ENCODE measurements at places on chromosomes 16 and 17.

DNA sequence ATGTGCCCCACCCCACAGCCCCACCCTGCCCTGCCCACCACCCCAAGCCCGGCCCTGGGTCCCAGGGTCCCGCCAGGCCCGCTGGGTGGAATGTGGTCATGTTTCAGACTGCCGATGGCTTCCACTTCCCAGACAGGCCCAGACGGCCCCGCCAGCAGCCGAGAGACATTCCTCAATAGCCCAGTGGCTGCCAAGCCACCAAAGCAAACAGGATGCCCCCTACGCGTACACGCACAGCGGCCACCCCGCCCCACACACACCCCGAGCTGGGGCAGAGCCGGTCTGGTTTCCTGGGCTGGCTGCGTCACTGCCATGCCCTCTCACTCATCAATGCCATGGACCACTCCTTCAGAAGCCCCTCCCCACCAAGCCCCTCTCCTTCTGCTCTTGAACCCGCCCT is 1.2 kb upstream of the KRT17 start:
- no peak for DNase-seq

DNA sequence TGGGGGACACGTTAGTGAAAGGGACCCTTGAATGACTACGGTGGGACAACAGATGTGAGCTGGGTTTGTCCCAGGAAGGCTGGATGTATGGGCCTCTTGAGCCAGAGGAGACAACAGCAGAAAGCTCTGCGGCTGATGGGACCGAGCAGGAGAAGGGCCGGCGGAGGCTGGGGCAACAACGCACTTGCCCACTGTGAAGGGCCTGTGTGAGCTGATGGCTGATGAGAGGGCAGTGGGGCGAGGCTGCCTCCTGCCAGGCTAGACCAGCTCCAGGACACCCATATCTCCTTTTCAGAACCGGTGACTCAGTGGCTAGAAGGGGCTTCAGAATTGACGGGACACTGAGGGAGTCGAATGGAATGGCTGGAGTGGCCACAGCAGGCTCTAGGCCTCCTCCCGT is 250.1 kb downstream of the SEC14L1 start:
- DNase-seq, result no peak

- no peak for DNase-seq
Measured at GRCh38 chr16:47872225-47872624, 283.6 kb downstream of the ABCC12 start.

DNA sequence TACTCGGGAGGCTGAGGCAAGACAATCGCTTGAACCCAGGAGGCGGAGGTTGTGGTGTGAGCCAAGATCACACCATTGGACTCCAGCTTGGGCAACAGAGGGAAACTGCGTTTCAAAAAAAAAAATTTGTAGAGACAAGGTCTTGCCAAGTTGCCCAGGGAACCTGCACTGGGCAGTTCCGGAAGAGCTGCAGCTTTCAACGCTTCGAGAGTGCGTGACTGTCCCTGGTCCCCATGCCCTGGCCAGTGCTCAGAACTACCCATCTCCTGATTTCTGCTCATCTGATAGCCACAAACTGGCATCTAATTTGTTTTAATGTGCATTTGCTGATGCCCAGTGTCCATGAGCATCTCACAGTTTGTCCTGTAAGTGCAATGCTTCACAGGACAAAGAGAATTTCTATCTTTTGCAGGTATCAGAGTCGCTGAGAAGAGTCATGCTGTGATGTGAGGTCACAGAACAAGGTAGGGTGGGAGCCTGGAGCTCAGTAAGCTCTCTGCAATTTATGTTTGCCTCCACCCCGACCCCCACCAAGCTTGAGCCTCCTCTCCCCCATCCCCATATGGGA is 3.9 kb downstream of the ACTG1 start:
- no peak for DNase-seq

GRCh38 chr17:19987897-19988296 is 10.3 kb upstream of the AKAP10 start:
- DNase-seq, result no peak

DNA sequence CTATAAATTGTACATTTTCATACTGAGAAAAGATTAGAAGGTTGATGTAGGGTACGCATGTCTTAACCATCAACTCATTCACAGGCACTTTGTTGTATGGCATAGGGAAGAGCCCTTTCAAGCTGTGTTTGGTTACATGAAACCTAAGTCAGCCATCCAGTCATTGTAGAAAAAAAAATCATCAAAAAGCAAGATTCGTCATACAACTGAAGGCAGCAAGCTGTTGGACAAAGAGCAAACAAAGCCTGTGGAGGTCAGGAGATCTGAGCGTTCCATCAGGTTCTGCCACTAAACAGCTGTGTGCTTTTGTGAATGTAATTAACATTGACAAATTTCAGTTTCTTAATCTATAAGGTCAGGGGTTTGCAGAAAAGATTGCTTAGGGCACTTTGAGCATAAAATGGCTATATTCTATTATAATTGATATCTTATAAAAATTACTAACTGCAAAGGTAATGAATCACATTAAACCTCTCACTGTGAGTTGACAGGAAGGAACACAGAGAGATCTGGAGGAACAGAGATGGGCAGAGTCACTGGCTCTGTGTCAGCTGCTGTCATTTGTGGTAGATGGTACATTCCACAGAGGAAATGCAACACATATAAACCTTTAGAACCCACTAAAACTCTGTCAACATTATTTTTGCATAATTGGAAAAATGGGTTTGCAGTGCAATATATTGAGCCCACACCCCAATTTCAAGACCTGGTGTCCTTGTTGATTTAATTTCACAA is 66.3 kb upstream of the MYOCD start:
- no peak for DNase-seq

GRCh38 chr17:30271102-30271501 is 20.6 kb downstream of the BLMH start:
- DNase-seq, result no peak

DNA sequence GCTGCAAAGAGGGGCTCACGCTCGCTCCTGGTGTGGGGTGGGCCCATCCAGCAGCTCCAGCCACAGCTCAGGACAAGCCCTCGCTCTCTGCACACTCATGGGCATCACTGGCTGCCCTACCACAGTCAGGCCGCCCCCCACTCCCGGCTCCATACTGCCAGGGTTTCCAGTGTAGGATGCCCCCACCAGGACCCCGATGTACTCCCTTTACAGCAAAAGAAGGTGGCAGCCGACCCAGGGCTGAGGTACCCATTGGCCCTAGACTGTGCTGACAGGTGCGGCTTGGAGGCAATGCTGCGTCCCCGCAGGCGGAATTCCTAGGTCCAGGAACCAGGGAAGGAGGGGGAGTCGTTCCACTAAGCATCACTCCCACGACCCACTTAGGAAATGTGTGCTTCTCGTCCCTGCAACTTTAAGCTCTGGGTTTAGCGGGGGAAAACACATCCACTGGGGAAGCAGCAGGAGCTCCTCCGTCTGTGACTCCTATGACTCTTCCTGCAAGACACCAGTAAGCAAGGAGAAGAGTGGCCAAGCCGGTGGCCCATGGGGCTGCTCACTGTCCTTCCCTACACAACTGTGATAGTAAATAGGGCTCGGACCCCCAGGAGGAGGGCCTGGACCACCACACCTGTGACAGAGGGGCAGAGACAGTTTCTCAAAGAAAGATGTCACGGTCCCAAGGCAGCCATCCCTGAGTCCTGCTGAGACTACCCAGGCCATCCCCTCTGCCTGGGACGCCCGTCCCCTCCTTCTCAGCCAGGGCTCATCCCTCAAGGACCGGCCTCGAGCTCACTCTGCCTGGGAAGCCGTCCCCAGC is 13.1 kb downstream of the CORO7 start:
- DNase-seq, result no peak

DNA sequence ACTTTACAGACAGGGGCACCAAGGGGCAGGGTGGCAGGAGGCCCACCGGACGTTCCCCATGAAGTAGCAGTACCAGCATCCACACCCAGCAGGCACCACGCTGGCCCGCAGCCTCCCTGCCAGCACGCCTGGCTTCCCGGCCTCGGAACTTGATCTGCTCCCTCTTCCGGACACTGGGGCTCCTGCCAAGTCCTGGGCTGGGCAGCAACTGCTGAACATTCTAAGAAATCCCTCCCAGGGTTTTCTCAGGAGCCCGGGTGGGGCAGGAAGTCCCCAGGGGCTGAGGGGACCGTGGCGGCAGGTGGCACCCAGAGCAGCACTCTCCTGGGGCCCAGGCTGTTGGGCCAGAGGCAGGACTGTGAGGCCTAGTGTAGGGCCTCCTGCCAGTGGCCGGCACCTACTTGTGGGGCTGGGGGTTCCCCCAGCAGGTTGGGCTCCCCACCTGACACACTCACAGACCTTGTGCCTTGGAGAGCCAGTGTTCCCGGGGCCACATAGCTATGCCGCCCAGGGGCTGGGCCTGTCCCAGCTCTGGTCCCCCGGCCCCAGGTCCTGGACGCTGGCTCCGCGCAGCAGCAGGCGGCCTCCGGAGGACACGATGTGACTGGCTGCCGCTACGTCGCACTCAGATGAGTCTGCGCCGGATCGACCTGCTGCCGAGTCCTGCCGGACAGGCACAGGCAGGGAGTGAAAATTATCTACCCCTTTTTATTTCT is 86.2 kb upstream of the CBX4 start:
- no peak for DNase-seq

DNA sequence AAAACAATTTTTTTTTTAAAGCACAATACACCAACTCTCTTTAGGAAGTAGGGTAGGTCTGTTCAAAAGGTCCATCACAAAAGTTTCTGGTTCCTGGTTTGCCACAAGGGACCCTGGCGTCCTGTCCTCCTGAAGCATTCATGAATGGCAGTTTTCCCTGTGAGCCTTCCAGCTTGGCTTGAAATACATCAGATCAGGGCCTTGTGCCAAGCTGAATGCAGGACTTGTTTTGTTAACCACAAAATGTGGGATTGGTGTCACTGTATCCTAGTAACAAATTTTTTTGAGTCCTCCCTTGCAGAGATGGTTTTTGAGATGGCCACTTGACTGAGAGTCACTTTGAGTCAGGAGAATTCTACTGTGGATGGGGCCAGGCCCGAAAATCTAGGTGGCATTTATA is 3.9 kb downstream of the GNAO1 start:
- DNase-seq, result no peak

- DNase-seq, result no peak
Measured at GRCh38 chr16:57892041-57892440, 78.9 kb downstream of the CNGB1 start.

DNA sequence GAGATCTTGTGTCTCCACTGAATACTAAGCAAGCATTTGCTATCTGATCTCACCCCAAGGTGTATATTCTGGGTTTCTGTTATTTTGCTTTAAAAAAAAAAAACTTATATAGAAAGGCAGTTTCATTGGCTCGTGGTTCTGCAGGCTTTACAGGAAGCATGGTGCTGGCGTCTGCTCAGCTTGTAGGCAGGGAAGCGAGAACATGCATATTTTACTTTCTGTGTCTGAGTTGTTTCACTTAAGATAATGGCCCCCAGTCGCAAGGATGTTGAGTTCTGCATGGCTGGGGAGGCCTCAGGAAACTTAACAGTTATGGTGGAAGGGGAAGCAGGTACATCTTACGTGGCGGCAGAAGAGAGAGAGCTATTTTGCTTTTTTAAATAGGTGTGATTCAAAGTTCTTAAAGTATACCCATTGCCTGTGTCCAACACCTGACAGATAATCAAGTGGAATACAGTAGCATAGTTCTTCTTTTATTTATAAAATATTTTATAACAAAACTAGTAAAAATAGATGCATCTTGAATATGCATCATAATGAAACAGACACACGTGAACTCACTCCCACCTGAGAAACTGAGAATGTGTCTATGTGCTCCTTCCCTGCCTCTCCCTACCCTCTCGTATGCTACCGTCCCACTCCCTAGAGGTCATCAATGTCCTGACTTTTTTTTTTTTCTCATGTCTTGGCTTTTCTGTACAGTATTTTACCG is 15.4 kb upstream of the ARHGAP17 start:
- DNase-seq, result no peak

- no peak for DNase-seq
Measured at GRCh38 chr16:55498101-55498500, 10.8 kb upstream of the LPCAT2 start.

- no peak for DNase-seq
Measured at GRCh38 chr17:43906951-43907424, 348 bp downstream of the MPP2 start.

DNA sequence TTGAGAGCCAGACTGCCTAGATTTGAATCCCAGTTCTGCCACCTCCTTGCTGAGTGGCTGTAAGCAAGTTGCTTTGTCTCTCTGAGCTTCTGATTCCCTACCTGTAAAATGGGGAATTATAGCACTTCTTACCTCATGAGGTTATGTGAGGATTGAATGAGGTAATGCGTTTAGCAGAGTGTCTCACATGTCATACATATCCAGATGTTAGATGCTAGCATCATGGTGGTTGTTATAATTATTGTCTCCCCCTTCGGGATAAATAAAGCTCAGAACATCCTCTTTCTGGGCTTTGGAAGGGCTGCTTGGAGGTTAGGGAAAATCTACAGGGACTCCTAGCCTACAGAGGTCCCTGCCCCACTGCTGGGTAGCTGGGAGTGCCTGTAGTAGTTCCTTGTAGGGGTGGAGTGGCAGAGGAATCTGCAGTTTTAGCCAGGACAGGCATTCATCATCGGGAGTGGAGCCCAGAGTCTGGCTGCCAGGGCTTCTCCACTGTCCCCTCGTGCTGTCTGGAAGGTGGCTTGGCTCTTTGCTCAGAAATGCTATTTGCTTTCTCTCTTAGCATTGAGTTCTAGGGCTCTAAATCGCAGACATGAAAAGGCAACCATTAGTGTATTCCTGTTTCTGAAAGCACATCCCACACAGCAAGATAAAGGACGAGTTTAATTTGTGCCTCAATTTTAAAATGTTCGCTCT is 137.9 kb upstream of the CACNG3 start:
- no peak for DNase-seq

DNA sequence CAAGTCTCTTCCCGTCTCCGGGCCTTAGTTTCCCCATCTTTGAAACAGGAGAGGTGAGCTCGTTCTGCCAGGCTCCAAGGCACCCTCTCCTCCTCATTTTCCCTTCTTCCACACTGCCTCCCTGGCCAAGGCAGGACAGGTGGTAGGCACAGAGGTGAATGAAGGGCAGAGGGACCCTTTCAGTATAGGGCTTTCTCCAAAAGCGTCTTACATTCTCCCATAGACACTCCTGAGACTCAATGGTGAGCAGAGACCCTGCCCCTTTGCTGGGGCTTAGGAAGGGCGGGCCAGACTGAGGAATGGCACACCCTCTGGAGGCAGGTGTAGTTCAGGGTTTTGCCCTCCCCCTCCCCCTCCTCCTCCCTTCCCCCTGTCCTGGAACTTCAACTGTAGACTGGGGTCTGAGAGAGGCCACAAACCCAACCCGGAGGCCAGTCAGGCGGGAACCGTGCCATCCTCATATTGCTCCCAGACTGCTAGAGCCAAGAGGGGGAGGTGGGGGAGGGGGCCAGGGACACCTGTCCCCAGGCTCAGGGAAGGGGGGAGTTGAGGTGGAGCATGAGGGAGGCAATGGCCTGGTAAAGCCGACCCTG is 1.9 kb downstream of the PLEKHH3 start:
- DNase-seq, result no peak

GRCh38 chr17:44334727-44335126 is 10.1 kb upstream of the SLC25A39 start:
- no peak for DNase-seq
